ENCODE measurements at places on chromosomes 4 and X.

GRCh38 chrX:14291666-14292500, 237.5 kb upstream of the GLRA2 start:
- no peak for DNase-seq

DNA sequence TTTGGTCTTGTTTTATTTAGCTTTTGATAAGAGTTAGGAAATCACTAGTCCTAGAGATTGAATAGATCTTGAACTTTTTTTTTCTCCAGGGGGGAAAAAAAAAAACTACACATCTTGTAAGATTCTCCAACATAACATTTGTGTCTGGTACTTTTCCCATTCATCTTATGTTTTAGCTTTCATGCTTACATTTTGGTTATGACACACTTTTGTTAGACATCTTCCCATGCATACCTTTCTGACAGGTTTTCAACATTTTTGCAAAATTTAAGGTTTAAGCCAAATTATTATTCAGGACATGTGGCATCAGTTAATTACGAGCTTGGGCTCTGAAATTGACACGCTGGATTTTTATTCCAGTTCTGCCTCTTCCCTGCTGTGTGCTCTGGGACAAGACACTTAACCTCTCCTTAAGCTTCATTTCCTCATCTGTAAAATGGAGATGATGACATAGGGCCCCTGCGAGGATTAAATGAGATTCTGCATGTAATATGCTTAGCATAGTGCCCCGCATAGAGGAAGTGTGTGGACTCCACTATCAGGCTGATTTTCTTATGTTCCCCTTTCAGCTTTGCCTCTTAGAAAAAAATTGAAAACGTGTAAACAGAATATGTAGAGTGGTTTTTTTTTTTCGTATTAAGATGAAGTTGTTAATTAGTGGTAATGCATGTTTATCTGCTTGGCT, 5.3 kb downstream of the KIT start:
- DNase-seq = no peak

- DNase-seq = no peak
Measured at GRCh38 chr4:17866810-17867209, 56.0 kb downstream of the NCAPG start.

GRCh38 chr4:101211146-101211553, 136.2 kb downstream of the PPP3CA start:
- DNase-seq = no peak

GRCh38 chr4:136928957-136929411, 603.3 kb downstream of the PCDH18 start:
- DNase-seq = no peak

DNA sequence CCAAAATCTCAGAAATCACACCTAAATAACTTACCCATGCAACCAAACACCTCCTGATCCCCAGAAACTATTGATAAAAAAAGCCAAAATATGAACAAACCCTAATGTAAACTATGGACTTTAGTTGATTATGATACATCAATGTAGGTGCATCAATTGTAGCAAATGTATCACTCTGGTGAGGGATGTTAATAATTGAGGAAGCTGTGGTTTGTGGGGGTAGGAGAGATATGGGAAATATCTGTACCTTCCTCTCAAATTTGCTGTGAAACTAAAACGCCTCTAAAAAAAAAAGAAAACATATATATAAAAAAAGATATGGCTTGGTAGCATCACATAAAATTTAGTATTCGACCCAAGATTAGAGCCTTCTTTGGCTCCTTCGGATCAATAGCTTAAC, 144.3 kb upstream of the CPEB2 start:
- no peak for DNase-seq

DNA sequence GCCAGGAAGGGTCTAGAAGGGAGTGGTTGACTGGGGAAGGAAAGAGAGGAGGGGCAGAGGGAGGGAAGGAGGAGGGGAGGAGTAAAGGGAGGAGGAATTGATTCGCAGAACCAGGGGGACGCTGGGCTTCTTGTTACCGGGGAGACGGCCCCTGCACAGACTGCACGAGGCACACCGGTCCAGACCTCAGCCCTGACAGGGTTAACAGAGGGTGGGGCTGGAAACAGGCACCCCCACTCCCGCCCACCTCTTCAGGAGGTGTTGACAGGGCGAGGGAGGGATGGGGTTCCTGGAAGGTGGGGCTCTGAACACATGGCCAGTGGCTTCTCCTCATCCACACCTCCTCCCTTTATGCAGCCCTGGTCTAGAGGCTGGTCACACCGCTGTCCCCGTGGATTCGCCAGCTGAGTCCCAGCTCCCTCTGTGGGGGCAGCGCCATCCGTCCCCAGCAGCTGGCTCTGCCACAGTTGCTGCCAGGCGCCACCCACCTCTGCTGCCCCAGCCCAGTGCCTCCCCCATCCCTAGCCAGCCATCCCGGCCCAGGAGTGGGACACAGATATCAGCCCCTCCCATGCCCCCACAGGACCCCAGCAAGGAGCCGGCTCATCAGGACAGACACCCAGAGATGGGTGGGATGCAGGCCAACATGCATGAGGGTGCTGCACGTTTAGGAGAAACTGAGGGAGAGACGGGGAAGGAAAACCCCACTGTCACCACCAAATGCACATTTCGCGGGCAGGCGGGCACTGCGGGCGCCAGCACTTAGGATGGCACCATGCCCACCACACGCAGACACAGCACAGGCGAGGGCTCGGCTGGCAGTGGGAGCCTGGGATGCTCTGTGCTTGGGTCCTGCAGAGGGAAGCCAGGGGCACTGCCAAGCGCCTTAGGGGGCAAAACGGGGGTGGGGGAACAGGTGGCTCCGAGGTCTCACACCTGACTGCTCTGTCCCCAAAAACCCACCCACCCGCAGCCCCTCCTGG, 87.6 kb downstream of the ABLIM2 start:
- no peak for DNase-seq

- DNase-seq = no peak
Measured at GRCh38 chr4:123598331-123598730, 201.7 kb downstream of the SPRY1 start.

GRCh38 chr4:124931050-124931449, 218.5 kb upstream of the ANKRD50 start:
- DNase-seq = no peak

GRCh38 chr4:161920304-161921052, 243.3 kb downstream of the FSTL5 start:
- DNase-seq = no peak

- no peak for DNase-seq
Measured at GRCh38 chrX:107579956-107580355, 48.4 kb upstream of the PRPS1 start.

DNA sequence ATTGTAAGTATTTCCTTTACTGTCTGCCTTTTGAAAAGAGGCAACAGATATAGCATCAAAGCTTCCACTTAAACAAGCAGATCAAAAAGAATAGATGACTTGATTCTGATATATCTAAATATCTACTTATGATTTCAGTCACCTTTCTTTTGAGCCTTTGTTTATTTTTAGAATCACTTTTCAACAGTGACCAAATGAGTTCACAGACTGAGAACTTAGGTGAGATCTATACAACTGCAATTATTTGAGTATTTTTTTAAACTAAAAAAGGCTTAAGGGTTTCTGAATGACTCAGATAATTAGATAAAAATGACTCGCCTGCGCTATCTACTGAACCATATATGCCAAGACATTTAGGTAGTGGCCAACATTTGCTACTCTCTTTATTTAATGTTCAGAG, 166.7 kb upstream of the KCNIP4 start:
- DNase-seq = no peak

DNA sequence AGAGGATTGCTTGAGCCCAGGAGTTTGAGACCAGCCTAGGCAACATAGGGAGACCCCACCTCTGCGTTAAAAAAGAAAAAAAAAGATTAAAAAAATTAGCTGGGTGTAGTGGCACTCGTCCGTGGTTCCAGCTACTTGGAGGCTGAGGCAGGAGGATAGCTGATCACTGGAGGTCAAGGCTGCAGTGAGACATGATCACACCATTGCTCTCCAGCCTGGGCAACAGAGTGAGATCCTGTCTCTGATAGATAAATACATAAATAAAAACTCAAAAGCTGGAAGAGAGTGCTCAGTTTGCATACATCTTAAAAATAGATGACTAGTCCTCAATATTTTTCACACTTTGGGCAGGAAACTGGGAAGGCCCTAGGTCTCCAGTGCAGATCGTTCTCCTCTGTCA, 54.1 kb downstream of the TMEM131L start:
- no peak for DNase-seq

GRCh38 chrX:79557212-79557611, 190.1 kb upstream of the ITM2A start:
- no peak for DNase-seq

DNA sequence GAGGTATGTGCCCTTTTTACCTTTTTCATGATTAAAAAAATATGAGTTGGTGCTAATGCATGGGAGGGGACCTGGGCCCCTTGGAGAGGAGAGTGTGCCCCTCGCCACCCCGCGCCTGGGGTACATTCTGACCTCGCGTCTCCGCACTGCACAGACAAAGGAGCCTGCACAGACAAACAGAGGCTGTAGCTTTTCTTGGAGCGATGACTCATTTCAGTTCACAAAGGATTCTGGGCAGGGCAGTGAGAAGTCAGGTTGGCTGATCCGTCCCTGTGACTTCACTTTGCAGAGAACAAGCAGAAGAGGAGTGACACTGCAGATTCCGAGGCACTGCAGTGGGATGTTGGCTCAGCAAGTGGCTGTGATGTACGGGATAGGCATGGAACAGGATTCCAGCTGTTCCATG, 82.9 kb downstream of the STOX2 start:
- no peak for DNase-seq

DNA sequence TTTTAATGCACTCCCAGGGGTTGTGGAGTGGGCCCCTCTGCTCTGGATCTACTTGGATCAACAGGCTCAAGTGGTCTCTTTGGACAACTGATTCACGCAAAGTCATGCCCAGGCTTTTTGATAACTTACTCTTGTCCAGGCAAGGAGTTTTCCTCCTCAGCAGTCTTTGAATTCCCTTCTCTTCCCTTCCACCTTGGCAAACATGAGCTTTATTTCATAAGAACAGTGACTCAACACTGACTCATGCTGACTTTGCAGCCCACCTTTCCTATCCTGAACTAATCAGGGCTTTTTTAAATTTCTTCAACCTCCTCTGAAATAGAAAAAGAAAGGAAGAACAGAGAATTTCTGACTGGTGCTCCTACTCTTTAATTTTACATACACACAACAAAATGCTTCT, 132.1 kb upstream of the LDB2 start:
- no peak for DNase-seq

GRCh38 chr4:15547392-15547791, 77.7 kb downstream of the CC2D2A start:
- DNase-seq = no peak

GRCh38 chr4:14841801-14842768, 160.2 kb upstream of the CPEB2 start:
- DNase-seq = no peak

DNA sequence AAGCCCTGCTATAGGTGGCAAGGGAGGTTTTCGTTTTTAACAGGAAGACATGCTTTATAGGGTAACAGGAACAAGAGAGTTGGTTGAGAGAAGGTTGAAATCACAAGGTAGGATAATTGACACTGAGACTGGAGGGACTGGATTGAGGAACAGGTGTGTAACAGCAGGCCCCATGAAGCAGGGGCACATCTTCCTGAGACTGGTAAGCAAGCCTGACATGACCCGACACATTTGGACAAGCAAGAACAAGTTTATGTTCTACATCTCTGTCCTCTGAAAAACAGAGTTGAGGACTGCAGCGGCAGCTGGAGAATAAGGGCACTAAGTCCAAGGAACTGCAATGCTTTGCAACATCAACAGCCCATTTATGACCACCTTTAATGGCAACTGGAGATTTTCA, 5.2 kb downstream of the RPS4X start:
- no peak for DNase-seq

- DNase-seq = no peak
Measured at GRCh38 chr4:164405774-164406173, 348.2 kb upstream of the SMIM31 start.

DNA sequence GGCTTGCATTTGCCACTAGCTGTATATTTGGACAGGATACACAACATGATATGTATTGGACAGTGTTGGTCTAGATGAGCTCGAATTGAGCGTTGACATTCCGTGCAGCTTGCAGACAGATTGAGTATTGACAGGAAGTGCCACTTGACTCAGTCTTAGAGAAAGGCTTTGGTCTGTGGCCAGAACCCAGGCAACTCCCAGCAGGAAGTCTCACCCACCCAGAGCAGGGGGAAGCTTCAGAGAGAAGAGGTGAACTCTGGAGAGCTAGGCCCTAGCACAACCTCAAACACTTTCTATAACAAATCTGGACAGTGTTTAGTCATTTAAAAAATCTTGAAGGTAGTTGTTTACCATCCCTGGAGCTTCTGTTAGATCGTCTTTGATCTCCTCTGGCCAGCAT, 280.5 kb downstream of the FBXW7 start:
- DNase-seq = no peak

- no peak for DNase-seq
Measured at GRCh38 chrX:155262970-155263754, 1.1 kb downstream of the RAB39B start.

DNA sequence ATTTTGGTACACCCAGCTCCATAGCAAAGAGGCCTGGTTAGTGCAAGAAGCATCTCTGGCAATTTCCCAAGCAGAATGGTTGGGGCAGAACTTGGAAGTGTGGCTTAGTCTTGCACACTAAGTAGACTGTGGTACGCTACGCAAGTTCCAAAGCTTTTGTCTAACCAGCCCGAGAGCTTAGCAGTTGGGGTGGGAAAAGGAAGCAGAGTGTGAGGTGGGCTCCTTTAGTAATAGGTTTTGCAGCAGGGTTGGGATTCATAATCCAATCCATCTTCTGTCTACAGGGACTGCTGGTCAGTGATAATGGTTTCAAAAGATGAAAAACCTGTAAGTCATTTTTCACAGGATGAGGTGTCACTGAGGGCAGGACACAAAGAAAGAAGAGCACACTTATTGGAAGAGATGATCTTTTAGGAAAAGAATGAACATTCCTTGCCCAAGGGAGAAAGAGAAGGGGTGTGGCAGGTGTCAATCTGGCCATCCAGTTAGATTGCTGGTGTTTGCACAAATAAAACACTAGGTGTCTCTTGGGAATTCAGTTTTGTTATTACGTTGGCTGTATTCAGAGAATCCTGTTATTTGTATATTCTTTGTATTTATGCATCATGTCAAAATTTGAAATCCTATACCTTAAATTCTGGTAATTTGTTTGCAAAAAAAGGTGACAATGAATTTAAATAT, 244.3 kb downstream of the GPAT3 start:
- no peak for DNase-seq

- DNase-seq = no peak
Measured at GRCh38 chr4:3295837-3296624, 3.2 kb downstream of the RGS12 start.

GRCh38 chr4:94700298-94700697, 57.5 kb upstream of the BMPR1B start:
- DNase-seq = no peak

GRCh38 chr4:97759785-97760184, 383.5 kb downstream of the STPG2 start:
- DNase-seq = no peak

- no peak for DNase-seq
Measured at GRCh38 chr4:3280466-3280865, 12.4 kb upstream of the RGS12 start.

DNA sequence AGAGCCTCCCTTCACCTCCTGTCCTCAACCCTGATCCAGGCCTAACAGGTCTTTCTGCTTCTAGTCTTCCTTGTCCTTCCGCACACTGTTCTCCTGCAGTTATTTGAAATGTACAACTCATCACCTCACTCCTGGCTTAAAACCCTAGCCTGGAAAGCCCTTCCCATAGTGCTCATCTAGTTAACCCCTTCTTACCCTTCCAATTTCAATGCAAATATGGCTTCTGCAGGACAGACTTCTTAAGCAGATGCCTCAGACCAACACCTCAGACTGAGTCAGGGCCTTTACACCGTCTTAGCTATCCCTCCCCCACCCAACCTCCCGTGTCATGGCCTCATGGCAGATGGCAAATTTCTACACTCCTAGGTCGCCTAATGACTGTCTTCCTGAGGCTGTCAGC, 130.4 kb downstream of the BCOR start:
- no peak for DNase-seq

Data from stimulated activated CD4-positive, alpha-beta T cell treated with anti-CD3 and anti-CD28 coated beads, Interleukin-1b, Interleukin-23, amount 100 ng/mL, for 1 hour (primary cell).